ENCODE measurements at places on chromosomes 7 and 10. TPM values are rescaled to one million over a fixed set of nuclear protein-coding genes. Genes with fewer than 3 reads are reported as not detected.

DNA sequence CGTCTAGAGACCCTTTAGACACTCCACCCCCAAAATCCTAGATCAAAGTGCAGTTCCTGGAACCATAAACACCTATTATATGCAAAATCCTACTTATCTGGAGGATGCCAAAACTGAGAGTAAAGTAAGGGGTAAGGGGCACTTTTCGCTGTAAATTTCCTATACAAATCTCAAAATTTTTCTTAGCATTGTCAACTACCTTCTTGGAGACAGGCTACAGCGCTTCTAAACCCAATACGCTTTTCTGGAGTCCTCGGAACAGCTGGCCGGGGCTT, 10.4 kb downstream of the TWIST1 start:
- no peak overlapping the region for H3K4me3 ChIP-seq
- no peak overlapping the region for H3K27ac ChIP-seq
- peaks cover 76% of the 10 kb centered on the region for H3K27me3 ChIP-seq

DNA sequence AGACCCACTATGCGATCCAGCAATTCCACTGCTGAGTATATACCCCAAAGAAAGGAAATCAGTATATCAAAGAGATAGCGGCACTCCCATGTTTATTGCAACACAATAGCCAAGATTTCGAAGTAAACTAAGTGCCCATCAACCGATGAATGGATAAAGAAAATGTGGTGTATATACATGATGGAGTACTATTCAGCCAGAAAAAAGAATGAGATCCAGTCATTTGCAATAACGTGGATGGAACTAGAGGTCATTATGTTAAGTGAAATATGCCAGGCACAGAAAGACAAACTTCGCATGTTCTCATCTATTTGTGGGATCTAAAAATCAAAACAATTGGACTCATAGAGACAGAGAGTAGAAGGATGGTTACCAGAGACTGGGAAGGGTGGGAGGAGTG, 7.1 kb upstream of the NMT2 start:
- H3K27me3 ChIP-seq = no peaks in the 10 kb centered on the region
- H3K36me3 ChIP-seq = no peaks in the 10 kb centered on the region
- DNase-seq = no peak
- no peak overlapping the region for H3K4me3 ChIP-seq

GRCh38 chr7:40279991-40280390, 145.2 kb downstream of the SUGCT start:
- no peaks in the 10 kb centered on the region for H3K27me3 ChIP-seq
- H3K4me3 ChIP-seq = no peak overlapping the region
- no peak overlapping the region for H3K27ac ChIP-seq
- H3K36me3 ChIP-seq = no peaks in the 10 kb centered on the region
- no peak for DNase-seq

DNA sequence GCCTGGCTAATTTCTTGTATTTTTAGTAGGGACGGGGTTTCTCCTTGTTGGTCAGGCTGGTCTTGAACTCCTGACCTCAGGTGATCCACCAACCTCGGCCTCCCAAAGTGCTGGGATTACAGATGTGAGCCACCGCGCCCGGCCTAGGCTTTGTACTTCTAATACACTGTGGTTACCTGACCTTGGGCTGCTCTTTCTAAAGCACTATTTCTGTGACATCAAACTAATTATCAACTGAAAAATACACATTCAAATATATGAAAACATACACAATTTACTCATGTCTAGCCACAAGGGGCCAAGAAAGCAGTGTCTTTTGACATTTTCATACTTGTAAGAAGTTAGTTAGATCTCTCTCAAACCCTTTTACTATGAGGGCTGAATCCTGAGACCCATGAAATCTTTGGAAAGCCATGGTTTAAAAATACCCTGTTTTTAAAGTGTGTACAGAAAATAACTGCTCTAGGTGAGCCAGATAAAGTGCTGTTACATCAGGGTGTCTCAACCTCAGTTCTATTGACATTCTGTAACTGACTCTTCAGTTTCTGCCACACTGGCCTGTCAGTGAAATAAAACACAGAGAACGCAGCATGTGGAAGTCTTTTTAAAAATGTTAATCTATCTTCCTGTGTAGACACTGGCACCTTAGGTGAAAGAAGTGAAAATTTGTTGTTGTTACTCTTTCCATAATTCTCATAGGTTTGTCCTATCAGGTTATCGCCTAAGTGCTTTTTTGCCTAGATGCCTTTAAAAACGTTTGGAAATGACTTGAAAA, 58.8 kb downstream of the CREM start:
- no peaks in the 10 kb centered on the region for H3K27me3 ChIP-seq
- no peak overlapping the region for H3K4me3 ChIP-seq
- DNase-seq = no peak
- H3K36me3 ChIP-seq = peaks cover 10% of the 10 kb centered on the region

DNA sequence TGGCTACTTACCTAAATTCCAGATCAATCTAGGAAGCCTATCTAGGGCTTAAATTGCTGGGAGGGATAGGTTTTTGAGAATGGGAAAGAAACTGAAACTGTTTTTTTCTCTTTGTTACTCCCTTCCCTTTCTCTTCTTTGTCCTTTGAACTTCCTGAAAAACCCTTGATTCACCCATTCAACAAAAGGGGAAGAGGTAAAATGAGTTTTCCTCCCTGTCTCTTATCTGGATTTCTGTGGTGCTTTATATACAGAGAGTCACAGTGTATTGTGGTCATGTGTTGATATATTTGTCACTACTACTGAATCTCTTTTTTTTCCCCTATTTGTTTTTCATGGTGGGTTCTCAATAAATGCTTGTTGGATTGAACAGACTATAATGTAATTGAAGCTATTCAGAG, 19.8 kb upstream of the NUP205 start:
- DNase-seq = no peak
- no peak overlapping the region for H3K27ac ChIP-seq
- H3K4me3 ChIP-seq = no peak overlapping the region
- H3K27me3 ChIP-seq = peaks cover 7% of the 10 kb centered on the region
- H3K36me3 ChIP-seq = no peaks in the 10 kb centered on the region
- no peaks in the 10 kb centered on the region for H3K4me1 ChIP-seq

- no peak overlapping the region for H3K27ac ChIP-seq
- peaks cover 14% of the 10 kb centered on the region for H3K27me3 ChIP-seq
- no peak overlapping the region for H3K4me3 ChIP-seq
- no peaks in the 10 kb centered on the region for H3K4me1 ChIP-seq
- no peaks in the 10 kb centered on the region for H3K36me3 ChIP-seq
These were observed 38.2 kb downstream of the HTR5A start for GRCh38 chr7:155108144-155108901.

- no peak for DNase-seq
- no peak overlapping the region for H3K27ac ChIP-seq
- no peaks in the 10 kb centered on the region for H3K27me3 ChIP-seq
- H3K4me1 ChIP-seq = no peaks in the 10 kb centered on the region
- H3K4me3 ChIP-seq = no peak overlapping the region
These were observed 627.0 kb downstream of the ACTR3B start for GRCh38 chr7:153386556-153386955.

DNA sequence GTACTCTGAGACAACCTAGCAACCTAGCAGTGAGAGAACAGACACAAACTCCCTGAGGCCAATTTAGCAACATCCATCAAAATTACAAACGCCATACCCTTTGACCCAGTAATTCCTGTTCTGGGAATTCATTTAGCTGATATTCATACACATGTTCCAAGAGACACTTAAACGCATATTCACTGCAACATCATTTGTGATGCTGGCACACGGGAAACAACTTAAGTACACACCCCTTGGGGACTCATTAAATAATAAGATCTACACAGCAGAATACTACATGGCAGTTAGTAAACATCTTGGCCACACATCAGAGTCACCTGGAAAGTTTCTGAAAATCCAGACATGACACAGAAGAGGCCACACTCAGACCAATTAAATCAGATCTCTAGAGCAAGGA, 17.6 kb downstream of the NUDCD3 start:
- H3K36me3 ChIP-seq = peaks cover 51% of the 10 kb centered on the region
- no peak for DNase-seq
- no peak overlapping the region for H3K27ac ChIP-seq
- H3K4me1 ChIP-seq = peaks cover 42% of the 10 kb centered on the region

- H3K4me1 ChIP-seq = no peaks in the 10 kb centered on the region
- no peaks in the 10 kb centered on the region for H3K27me3 ChIP-seq
- no peak for DNase-seq
- H3K36me3 ChIP-seq = no peaks in the 10 kb centered on the region
These were observed 133.7 kb upstream of the SH2B2 start for GRCh38 chr7:102152672-102153598.

- H3K4me3 ChIP-seq = no peak overlapping the region
- H3K4me1 ChIP-seq = no peaks in the 10 kb centered on the region
- H3K27ac ChIP-seq = no peak overlapping the region
- no peaks in the 10 kb centered on the region for H3K36me3 ChIP-seq
- peaks cover 5% of the 10 kb centered on the region for H3K27me3 ChIP-seq
These were observed 23.5 kb upstream of the FAM180A start for GRCh38 chr7:135771961-135772638.

DNA sequence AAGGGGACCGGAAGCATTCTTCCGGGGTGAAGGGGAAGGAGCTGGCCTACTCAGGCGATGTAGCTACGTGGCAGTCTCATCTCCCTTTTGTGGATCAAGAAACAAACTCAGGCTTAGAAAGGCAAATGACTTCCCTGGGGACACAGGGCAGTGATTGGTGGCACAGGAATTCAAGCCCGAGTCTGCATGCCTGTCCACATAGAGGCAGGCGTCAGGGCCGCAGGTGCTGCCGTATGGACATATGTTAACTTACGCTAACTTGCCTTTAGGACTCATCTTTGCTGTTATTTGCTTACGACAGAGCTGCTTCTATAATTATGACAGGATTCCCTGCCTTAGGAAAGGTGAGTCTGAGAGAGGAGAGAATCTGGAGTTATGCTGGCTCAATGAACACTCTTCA, 42.3 kb upstream of the KLF6 start:
- DNase-seq = no peak
- no peak overlapping the region for H3K4me3 ChIP-seq
- H3K27ac ChIP-seq = peak overlapping the region; percentile 97

GRCh38 chr10:109866168-109866994, 56.9 kb downstream of the XPNPEP1 start:
- H3K36me3 ChIP-seq = peaks cover 72% of the 10 kb centered on the region
- H3K4me1 ChIP-seq = no peaks in the 10 kb centered on the region
- no peaks in the 10 kb centered on the region for H3K27me3 ChIP-seq
- no peak overlapping the region for H3K27ac ChIP-seq
- no peak overlapping the region for H3K4me3 ChIP-seq

GRCh38 chr10:107075117-107075516, 89.4 kb downstream of the SORCS1 start:
- H3K27ac ChIP-seq = no peak overlapping the region
- no peaks in the 10 kb centered on the region for H3K27me3 ChIP-seq
- no peak for DNase-seq

- no peak for DNase-seq
- H3K36me3 ChIP-seq = no peaks in the 10 kb centered on the region
- H3K4me1 ChIP-seq = no peaks in the 10 kb centered on the region
These were observed 475.0 kb downstream of the DNAJB9 start for GRCh38 chr7:109044691-109045090.

DNA sequence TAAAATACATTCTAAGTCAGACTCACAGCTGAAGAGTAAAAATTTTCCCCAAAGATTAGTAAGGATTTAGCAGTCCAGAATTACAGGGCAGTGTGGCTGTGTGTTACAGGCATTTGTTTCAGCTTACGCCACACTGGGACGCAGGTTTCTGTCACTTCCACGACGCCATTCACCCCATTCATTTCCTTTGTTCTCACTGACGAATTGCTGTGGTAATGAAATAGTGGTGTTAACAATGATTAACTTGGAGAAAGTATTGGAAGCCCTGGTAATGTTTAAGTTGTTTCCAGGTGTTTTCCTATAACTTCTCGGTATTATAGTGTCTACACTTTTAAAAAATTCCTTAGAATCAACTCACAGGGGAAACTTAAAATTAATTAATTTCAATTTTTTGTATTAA, 370.9 kb downstream of the SH2D4B start:
- H3K27me3 ChIP-seq = peaks cover 2% of the 10 kb centered on the region
- no peak overlapping the region for H3K27ac ChIP-seq
- no peak for DNase-seq
- H3K4me3 ChIP-seq = no peak overlapping the region
- H3K36me3 ChIP-seq = no peaks in the 10 kb centered on the region
- H3K4me1 ChIP-seq = no peaks in the 10 kb centered on the region

GRCh38 chr10:129055225-129055624, 411.8 kb upstream of the MGMT start:
- no peaks in the 10 kb centered on the region for H3K36me3 ChIP-seq
- H3K27ac ChIP-seq = no peak overlapping the region
- DNase-seq = no peak
- H3K4me3 ChIP-seq = no peak overlapping the region

- no peak overlapping the region for H3K27ac ChIP-seq
- H3K4me1 ChIP-seq = peaks cover 38% of the 10 kb centered on the region
- peaks cover 40% of the 10 kb centered on the region for H3K36me3 ChIP-seq
- H3K4me3 ChIP-seq = no peak overlapping the region
- no peak for DNase-seq
These were observed 18.7 kb downstream of the NFE2L3 start for GRCh38 chr7:26170663-26171062.

- H3K36me3 ChIP-seq = no peaks in the 10 kb centered on the region
- no peak overlapping the region for H3K27ac ChIP-seq
- no peaks in the 10 kb centered on the region for H3K4me1 ChIP-seq
- no peak for DNase-seq
- no peak overlapping the region for H3K4me3 ChIP-seq
These were observed 18.9 kb upstream of the PNLIPRP3 start for GRCh38 chr10:116408719-116409118.

DNA sequence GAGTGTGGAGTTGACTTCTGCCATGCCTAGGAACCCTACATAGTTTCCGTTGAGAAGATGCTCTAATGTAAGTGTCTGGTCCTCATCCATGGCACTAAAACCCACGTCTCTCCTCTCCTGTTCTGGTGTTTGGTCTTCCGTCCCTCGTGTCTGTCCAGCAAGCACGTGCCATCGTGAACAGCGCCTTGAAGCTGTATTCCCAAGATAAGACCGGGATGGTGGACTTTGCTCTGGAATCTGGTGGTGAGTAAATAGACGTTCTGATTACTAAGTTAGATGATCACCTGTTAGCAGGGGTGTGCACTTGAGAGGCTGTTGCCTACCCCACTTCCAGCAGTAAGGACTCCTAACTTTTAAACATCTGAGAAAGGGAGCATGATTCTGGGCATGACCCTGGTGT, 15.1 kb upstream of the GET4 start:
- no peak overlapping the region for H3K27ac ChIP-seq
- no peak for DNase-seq
- no peaks in the 10 kb centered on the region for H3K4me1 ChIP-seq
- H3K27me3 ChIP-seq = no peaks in the 10 kb centered on the region

The HBP1 gene
- total RNA-seq = 30.5 TPM

The CPN1 gene
- total RNA-seq = not detected

The SVOPL gene
- 0.78 TPM for total RNA-seq

The AEBP1 gene
- total RNA-seq = 30.4 TPM

The DPYSL4 gene
- total RNA-seq = 23.2 TPM

The C10orf105 gene
- 0.27 TPM for total RNA-seq

The RET gene
- total RNA-seq = 0.47 TPM

The CNPY1 gene
- not detected for total RNA-seq

The FOXP2 gene
- not detected for total RNA-seq

The IFIT1B gene
- not detected for total RNA-seq

Measured in activated CD8-positive, alpha-beta T cell treated with anti-CD3 and anti-CD28 coated beads for 36 hours (primary cell).